ENCODE measurements at places on chromosomes 7 and 10.

DNA sequence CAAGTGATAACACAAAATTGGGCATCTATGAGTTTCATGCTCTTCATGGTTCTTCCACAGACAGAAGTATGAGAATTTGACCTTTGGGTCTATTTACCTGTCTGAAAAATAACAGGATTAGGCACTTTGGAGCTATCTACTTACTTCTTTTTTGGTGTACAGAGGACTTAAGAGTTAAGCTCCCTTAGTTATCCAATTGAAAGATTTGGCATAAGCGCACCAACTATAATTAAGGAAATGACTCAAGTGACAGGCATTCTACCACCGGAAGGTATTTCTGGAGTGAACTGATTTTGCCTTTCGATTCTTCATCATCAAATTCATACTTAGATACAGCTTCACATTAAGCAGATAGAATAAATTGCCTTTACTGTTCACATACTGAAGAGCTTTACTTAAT is 43.9 kb downstream of the IFIT5 start:
- DNase-seq, result no peak

DNA sequence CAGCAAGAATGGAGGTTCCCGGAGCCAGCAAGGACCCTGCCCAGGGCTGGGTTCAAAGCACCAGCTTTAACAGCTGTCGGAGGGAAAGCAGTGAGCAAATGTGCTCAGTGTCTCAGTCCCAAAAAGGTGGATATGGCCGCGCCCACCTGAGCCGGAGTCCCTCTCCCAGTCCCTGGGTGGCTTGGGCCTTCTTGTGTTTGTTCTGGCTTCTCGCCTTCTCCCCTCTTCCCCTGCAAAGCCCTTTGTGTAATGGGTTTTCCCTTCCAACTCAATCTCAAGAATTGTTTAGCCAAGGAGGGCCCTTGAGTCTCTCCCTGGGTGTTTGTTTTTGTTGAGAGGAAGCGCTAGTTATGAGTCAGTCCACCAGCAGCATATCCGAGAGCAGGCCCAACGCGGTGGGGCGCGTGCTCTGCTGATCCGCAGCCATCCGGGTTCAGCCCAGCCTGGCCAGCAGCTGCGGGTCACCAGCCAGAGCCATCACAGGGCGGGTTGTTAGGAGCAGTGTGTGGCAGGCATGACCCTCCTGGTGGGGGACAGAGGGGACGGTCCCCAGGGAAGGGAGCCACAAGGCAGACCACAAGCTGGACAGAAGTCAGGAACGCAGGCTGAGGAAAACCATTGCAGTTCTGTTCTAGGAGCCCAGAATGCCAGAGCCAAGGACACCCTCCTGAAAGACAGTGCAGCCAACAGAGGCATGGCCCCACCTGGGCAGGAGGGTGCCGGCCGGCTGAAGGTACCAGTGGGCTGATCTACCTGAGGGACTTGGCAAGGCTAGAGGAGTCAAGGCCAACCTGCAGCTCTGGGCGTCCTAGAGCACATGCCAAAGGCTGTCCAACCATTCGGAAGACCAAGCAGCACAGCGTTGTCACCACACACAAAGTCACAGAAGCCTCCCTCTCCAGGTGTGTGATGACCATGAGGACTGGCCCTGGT is 21.3 kb downstream of the CALML3 start:
- DNase-seq, result peak; percentile 86

DNA sequence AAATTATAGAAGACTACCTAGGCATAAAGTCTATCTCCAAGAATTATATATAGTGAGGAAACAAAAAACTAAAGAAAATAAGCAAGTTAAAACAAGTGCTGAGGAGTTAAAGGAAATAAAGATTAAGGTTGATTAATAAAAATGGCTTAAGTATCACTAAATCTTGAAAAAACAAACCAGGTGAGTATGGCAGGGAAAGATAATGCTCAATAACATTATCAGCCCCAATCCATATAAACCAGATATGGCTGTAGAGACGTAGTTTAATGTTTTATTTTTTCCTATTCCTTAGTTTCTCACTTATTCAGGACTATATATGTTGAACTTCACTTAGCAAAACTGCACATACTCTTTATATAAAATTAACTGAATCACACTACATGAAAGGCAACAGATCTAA is 4.4 kb downstream of the WASL start:
- DNase-seq, result no peak

- DNase-seq, result no peak
Measured at GRCh38 chr10:97508342-97508741, 9.6 kb downstream of the UBTD1 start.

- DNase-seq, result no peak
Measured at GRCh38 chr7:51027106-51027934, 244.6 kb upstream of the GRB10 start.
